ENCODE measurements at places on chromosomes 3 and 15.
A peak's percentile ranks its signal among the peaks of the same experiment; 100 is the strongest.

GRCh38 chr3:169148448-169149348 lies 514.8 kb downstream of the MECOM start:
- no peak for DNase-seq

DNA sequence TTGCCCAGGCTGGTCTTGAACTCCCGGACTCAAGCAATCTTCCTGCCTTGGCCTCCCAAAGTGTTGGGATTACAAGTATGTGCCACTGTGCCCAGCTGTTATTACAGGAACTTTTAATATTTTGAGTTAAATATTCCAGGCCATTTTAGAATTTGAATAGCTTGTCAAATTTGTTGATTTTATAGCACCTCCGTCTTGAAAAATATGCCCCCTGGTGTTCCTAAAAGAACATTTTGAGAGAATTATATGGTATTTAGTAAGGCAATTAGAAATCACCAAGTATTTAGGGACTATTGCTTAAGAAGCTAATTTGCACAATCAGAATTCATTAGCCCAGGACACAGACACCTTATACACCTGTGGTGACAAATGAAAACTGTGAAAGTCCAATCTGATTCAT lies 23.7 kb downstream of the PDE8A start:
- DNase-seq, result no peak

DNA sequence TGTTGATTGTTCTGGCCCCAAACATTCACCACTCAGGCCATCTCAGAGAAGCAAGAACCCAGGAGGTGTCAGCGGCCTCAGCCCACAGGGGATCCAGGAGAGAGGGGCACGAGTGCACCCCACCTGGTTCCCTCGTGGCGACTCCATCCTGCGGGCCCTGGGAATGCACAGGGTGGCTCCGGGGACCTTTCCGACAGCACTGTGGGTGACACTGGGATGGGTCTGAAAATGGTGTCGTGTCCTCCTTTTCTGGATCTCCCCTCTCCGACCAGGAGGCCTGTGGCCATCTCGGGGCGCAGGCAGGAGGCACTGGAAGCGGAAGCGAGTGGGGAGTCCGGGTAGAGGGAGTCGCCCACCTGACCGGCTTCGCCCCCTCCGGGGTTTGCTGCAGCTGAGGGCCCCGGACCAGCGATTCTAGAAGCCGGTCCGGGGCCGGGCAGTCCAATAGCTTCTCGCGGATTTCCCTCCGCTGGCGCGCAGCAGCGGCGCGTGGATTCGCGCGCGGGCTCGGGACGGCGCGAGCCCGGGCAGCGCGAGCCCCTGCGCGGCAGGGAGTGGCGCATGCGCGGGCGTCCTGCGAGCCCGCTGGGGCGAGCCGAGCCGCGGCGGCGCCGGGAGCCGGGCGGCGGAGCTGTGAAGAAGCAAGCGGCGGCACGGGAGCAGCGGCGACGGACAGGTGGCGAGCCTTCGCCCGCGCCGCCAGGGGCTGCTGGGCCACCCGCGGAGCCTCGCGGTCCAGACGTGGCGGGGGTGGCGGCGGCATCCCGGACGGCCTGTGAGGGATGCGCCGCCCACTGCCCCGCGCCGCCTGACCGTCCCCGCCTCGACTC lies at the start of gene DOCK3:
Gene DOCK3, plus strand, starts transcription at position 579 of the 830 bp plus-strand sequence. CDS start 337 bp downstream, outside the sequence.
- peak; percentile 24 for DNase-seq

- DNase-seq, result no peak
Observed at GRCh38 chr3:50324351-50325112, 2.0 kb upstream of the HYAL2 start.

GRCh38 chr3:188421836-188422540 lies 268.0 kb downstream of the LPP start:
- no peak for DNase-seq
